ENCODE measurements at places on chromosomes 1 and 21.

GRCh38 chr1:24786191-24786590 is 40.9 kb downstream of the CLIC4 start:
- DNase-seq: no peak

GRCh38 chr1:210129092-210129491 is 103.5 kb upstream of the SERTAD4 start:
- DNase-seq: no peak

- DNase-seq: no peak
Measured at GRCh38 chr21:46254208-46254975, 25.8 kb upstream of the LSS start.

DNA sequence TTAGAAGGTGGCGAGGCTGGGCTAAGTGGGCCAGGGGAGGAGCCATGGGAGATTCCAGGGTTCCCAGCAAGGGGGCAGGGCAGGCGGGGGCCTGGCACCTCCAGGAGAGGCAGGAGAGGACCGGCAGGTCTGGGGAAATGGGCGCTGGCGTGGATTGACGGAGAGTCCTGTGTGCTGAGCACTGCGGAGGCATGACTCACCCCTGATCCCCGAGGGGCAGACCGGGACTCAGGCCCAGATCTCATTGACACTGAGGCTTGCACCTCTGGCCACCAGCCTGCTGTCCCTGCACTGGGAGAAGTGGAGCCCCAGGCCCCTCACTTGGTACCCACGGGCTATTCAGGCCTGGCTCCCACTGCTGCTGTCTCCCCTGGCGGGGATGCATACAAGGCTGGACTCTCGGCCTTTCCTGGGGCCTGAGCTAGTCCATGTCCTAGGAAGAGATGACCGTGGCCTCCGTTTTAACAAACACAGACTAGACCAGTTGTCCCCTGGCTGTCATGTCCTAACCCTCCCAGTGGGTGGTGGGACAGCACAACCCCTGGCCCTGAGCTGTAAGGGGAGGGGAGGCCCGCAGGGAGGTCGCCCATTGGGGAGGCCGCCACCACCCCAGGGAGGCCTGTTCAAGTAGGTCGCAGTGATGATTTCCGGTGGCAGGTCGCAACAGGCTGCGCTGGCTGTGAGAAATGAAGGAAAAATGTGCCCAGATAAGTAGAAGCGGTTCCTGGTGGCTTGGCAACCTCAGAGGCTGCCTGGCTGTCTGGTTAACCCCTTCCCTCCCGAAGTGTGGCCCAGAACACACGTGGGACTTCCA is 39.7 kb downstream of the RIPK4 start:
- no peak for DNase-seq

- no peak for DNase-seq
Measured at GRCh38 chr1:87524021-87524754, 195.5 kb downstream of the LMO4 start.

GRCh38 chr1:229886636-229887035 is 180.4 kb upstream of the GALNT2 start:
- DNase-seq: no peak
